ENCODE measurements at places on chromosomes 7 and 10.
A peak's percentile ranks its signal among the peaks of the same experiment; 100 is the strongest.

DNA sequence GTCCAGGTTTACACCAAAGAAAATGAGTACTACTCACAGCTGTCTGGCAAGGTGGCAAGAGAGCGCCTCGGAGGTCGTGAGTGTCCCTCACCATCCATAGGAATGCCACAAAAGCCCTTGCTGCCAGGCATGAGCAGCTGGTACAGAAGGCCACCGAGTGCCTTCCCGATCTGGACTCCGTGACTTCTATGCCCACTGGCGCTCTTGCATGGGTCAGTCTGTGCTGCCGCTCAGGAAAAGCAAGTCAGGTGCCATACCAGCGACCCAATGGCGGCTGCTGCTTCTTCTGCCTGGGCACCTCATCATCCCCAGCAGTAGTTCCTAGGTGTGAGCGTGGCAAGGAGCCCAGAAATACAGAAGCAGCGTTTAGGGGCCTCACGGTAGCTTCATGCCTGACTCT lies 11.7 kb downstream of the TBXAS1 start:
- DNase-seq = no peak

DNA sequence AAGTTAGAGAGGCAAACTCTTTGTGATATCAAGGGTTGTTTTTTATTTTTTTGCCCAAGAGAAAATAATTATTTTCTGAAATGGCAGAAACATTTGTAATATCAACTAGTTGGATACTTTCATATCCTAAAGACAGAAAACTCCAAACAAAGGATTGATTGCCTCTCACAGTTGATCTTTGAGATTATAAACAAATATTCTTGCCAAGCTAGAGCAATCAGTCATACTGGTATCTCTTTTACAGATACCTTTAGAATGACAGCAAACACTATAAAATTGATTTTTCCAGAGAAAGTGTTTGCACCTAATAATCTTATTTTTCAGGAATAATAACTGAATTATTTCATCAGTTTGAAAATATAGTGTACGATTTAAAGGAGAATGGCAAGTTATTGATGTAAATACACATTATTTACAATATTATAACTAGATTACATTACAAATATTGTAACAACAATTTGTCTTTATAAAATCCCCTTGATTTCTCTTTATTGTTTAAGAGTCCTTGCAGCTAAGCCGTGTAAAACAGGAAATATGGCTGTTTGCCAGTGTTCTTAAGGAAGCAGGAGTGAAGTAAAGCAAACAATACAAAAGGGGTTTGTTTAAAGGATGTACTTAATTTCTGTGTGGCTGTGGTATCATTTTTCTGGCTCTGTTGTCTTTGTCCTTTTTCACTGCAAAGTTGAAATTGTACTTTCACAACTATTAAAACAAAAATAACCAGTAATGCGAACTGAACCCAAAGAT lies 58.4 kb downstream of the MAPK8 start:
- DNase-seq = peak; percentile 80

GRCh38 chr7:1136841-1137516 lies 23.0 kb downstream of the ZFAND2A start:
- DNase-seq = peak; percentile 58

GRCh38 chr10:2210088-2210487 lies 472.8 kb upstream of the ADARB2 start:
- no peak for DNase-seq

- peak; percentile 94 for DNase-seq
Measured at GRCh38 chr10:101840741-101841453, 2.7 kb downstream of the KCNIP2 start.

- no peak for DNase-seq
Measured at GRCh38 chr10:124283949-124284250, 134.8 kb downstream of the OAT start.

GRCh38 chr10:127695431-127695830 lies 41.6 kb upstream of the FOXI2 start:
- DNase-seq = no peak

- DNase-seq = no peak
Measured at GRCh38 chr7:155342313-155342712, 44.6 kb downstream of the INSIG1 start.

- no peak for DNase-seq
Measured at GRCh38 chr7:131002600-131002999, 268.6 kb upstream of the KLF14 start.

- DNase-seq = no peak
Measured at GRCh38 chr10:97865488-97865887, 15.8 kb downstream of the GOLGA7B start.
